ENCODE measurements at places on chromosomes 3 and 15.

DNA sequence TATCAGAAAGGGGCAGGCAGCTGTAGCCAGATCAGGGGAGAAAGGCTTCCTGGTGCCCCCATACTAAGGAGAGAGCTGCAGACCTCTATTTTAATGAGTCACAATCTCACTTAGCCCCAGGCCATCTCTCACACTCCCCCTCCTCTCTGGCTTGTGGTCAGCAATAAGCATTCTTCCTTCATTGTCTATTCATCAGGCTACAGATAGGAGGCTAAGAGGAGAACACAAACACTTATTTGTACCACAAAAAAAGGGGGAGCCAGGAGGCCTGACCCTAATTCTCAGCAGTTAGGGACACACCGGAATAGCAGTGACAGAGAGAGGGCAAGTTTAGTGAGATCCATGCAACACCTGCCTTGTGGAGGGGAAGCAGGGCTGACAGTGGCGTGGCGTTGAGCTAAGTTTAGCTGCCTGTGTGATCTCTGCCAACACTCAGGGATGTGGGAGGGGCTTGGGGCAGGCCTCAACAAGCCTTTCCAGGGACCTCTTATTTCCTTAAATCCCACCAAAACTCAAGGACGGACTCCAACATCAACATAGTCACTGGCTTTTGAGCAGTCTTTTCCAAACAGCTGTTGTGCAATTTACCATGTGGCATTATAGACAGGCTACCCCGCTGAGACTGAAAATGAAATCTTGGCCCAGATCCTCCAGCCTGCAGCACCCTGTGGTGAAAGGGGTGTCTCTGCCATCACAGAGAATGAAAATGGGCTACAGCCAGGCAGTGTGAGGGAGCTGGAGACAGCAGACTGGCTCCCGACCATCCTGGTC, 191.9 kb upstream of the TSC22D2 start:
- no peak for DNase-seq

DNA sequence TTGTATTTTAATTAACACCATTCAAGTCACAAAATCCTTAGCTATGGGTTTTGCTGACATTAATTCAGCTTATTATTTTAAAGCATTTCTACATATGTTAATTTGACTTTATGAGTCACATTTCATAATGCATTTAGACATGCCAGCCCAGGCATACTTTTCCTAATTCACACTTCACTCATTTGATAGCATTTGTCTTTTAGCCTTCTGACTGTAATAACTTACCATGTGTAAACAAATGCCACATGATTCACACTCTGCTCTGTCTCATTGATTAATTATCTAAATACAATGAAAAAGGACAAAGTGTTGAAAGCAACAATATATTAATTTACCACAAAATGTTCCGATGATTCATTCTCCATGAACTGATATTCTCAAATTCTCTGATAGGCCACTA, 927.8 kb upstream of the EPHA6 start:
- no peak for DNase-seq

GRCh38 chr3:156553705-156554356, 1.1 kb downstream of the SSR3 start:
- DNase-seq, result no peak

GRCh38 chr3:187973977-187974870, 179.7 kb upstream of the LPP start:
- no peak for DNase-seq

GRCh38 chr15:44130778-44131177, 64.3 kb downstream of the FRMD5 start:
- DNase-seq, result no peak

DNA sequence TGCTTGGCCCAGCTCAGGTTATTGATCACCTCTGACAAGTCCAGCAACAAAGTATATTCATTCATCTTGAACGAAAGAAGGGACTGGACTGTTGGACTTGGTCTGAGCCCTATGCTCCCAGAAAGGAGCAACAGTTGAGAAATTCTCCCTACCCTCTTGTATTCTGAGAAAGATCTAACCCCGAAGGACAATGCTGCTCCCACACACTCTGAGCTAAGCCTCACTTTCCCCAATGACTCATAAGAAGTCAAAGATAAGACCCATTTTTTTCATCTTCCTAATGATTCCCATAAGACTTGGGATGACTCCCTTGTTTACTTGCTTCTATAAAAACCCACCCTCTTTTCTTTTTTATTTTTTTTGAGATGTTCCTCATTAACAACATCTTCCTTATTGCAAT, 549.4 kb upstream of the MDFIC2 start:
- no peak for DNase-seq

GRCh38 chr3:171054921-171055320, 28.4 kb upstream of the SLC2A2 start:
- DNase-seq, result no peak

GRCh38 chr3:45719655-45720487, 30.7 kb downstream of the SACM1L start:
- DNase-seq, result no peak

GRCh38 chr3:185353823-185354614, 8.9 kb upstream of the MAP3K13 start:
- DNase-seq, result peak; percentile 21

DNA sequence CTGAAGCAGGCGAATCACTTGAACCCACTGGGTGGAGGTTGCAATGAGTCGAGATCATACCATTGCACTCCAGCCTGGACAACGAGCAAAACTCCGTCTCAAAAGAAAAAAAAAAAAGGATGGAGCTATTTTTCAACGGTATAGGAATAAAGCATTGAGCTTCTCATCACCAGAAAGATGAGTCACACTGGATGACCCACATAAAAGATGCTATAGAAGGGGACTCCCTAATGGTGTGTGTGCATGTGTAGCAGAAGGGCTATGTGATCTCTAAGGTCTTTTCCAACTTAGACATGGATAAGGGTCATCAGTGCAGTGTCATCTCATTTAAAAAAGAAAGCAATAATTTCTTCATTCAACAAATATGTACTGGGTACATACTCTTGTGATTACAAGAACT, 476.0 kb downstream of the MFSD1 start:
- no peak for DNase-seq

GRCh38 chr3:129010310-129010956, 9.3 kb downstream of the EFCC1 start:
- DNase-seq, result no peak

- DNase-seq, result no peak
Measured at GRCh38 chr15:74882528-74882927, 7.3 kb upstream of the MPI start.

- no peak for DNase-seq
Measured at GRCh38 chr3:12817343-12817710, 20.8 kb downstream of the CAND2 start.

- DNase-seq, result no peak
Measured at GRCh38 chr3:195468391-195468776, 25.6 kb upstream of the ACAP2 start.

DNA sequence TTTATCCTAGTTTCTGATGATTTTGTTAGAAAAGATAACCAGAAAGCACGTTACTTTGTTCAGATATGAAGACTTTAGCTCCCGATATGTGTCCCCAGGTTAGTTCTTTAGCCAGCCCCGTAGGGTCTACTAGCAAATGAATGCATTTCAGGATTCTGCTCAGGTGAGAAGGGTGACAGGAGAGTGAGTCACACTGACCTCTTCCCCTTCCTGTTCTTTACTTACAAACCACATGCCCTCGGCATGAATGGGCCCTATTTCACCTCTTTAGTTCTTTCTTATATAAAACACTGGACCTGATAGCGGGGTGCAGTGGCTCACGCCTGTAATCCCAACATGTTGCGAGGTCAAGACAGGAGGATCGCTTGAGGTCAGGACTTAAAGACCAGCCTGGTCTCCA, 98.4 kb downstream of the SLC49A4 start:
- DNase-seq, result no peak

DNA sequence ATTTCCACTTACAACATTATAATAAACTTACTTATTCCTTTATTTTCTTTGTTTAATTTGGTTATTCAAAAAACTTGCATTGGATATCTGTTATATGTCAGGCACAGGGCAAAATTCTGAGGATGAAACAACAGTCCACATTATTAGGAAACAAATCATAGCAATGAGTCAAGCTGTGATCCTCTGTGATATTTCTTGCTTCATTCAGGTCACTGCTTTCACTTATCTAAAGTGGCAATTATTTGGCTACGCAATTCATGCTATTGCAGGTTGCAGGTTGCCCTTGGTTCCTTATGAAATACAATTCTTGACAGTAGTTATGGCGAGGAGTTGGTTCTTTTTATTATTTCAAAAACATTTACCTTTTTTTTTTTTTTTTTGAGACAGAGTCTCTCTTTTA, 66.4 kb upstream of the CNTN6 start:
- DNase-seq, result no peak

GRCh38 chr15:65287520-65287855, 805 bp upstream of the PARP16 start:
- no peak for DNase-seq

DNA sequence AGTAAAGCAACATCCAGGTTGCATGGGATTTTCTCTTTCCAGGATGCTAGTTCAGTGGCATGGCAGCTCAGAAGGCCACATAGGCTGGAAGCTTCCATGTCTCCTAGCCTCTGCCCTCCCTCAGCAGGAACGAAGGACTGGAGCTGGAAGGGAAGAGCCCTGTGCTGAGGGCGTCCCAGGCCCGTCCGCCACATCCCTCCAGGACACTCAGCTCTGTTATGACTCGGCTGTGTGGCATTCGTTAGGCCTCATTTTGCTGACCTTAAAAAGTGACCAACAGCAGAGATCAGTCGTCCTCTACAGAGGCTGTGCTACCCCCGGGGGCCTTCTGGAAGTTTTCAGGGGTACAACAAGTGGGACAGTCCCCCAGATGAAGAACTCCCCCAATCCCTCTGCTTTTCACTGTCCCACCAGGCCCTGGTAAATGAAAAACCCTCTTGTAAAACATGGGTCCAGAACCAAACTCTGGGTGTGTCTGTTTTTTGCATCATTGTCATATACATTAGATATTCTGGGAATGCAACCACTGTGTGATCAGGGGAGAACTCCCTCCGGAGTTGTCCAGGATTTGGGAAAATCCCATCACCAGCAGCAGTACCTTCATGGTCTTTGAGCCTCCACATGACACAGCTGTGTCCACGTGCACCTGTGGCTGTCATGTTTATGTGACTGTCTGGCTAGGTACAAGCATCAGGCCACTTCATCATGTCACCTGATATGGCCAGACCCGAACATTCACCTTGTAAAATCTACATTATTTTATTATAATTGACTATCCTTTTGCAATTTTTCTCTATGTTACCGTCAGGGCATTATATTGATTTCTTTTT, 149.9 kb downstream of the OR4M2 start:
- DNase-seq, result no peak

GRCh38 chr15:85458764-85459163, 78.4 kb downstream of the AKAP13 start:
- DNase-seq, result no peak

- DNase-seq, result no peak
Measured at GRCh38 chr3:117427081-117427480, 717.5 kb downstream of the TUSC7 start.

- DNase-seq, result no peak
Measured at GRCh38 chr3:155329513-155330048, 36.1 kb upstream of the STRIT1 start.

GRCh38 chr15:27961801-27962200, 137.3 kb downstream of the OCA2 start:
- DNase-seq, result no peak

GRCh38 chr3:105858017-105858416, 10.8 kb downstream of the CBLB start:
- DNase-seq, result no peak

GRCh38 chr15:50166216-50166615, 15.8 kb upstream of the SLC27A2 start:
- no peak for DNase-seq

DNA sequence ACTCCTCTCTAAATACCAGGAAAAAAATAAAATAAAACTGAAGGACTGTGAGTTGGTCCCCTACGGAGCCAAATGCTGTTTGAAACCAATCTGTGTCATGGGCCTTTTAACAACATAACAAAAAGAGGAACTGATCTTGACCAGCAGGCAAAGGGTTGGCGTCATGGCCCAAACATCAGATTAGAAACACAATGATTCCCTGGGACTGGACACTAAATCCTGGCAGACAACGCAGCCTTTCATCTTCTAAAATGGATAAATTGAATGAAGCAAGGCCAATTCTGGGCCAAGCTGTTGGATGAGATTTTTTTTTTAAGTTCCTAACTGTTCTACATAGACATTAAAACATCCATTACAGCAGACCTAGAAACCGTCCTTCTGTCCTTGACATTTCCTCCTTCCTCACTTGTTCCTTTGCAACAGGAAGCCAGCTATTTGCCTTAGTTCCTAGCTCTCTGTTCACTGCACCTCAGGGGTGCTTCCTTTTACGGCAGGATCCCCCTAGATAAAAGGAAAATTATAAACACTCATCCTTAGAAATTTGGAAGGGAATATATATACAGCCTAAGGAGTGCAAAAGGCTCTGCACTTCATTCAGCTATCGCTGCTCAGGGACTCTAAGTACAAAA, 21.6 kb upstream of the TAFA4 start:
- DNase-seq, result no peak

GRCh38 chr3:139443186-139443585, 33.1 kb downstream of the RBP2 start:
- DNase-seq, result no peak

- DNase-seq, result no peak
Measured at GRCh38 chr3:4501437-4501836, 8.3 kb downstream of the ITPR1 start.

- DNase-seq, result no peak
Measured at GRCh38 chr15:56052395-56053045, 59.1 kb upstream of the NEDD4 start.

GRCh38 chr15:93030430-93031102, 58.4 kb downstream of the RGMA start:
- peak; percentile 39 for DNase-seq

DNA sequence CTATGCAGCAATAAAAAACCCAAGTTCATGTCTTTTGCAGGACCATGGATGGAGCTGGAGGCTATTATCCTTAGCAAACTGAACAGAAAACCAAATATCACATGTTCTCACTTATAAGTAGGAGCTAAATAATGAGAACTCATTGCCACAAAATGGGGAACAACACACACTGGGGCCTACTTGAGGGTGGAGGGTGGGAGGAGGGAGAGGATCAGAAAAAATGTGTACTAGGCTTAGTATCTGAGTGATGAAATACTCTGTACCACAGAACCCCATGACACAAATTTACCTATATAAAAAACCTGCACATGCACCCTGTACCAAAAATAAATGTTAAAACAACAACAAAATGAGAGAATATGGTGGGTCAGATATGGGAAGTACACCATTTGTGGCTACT, 49.6 kb upstream of the AADACL2 start:
- DNase-seq, result no peak

Data from stimulated activated CD8-positive, alpha-beta memory T cell treated with anti-CD3 and anti-CD28 coated beads, Interleukin-2, amount 100 ng/mL, for 1 hour (primary cell).